ENCODE measurements at places on chromosomes 4 and X.
A peak's percentile ranks its signal among the peaks of the same experiment; 100 is the strongest.

GRCh38 chrX:1012678-1013300 is 199.7 kb downstream of the CRLF2 start:
- no peaks in the 10 kb centered on the region for H3K4me1 ChIP-seq
- no peaks in the 10 kb centered on the region for H3K27me3 ChIP-seq
- no peaks in the 10 kb centered on the region for H3K36me3 ChIP-seq

GRCh38 chr4:112185740-112186670 is 40.8 kb downstream of the FAM241A start:
- H3K36me3 ChIP-seq, result peaks cover 3% of the 10 kb centered on the region
- H3K27me3 ChIP-seq, result no peaks in the 10 kb centered on the region
- H3K4me1 ChIP-seq, result no peaks in the 10 kb centered on the region
- H3K27ac ChIP-seq, result no peak overlapping the region

GRCh38 chr4:61212788-61213187 is 12.7 kb downstream of the ADGRL3 start:
- DNase-seq, result no peak
- no peak overlapping the region for H3K27ac ChIP-seq
- H3K4me1 ChIP-seq, result no peaks in the 10 kb centered on the region
- H3K27me3 ChIP-seq, result no peaks in the 10 kb centered on the region
- no peaks in the 10 kb centered on the region for H3K36me3 ChIP-seq

GRCh38 chr4:72604324-72604723 is 35.3 kb upstream of the ADAMTS3 start:
- H3K36me3 ChIP-seq, result no peaks in the 10 kb centered on the region
- no peak for DNase-seq
- H3K27ac ChIP-seq, result no peak overlapping the region

GRCh38 chr4:133152330-133152821 is 3.3 kb downstream of the PCDH10 start:
- peaks cover 27% of the 10 kb centered on the region for H3K4me1 ChIP-seq
- peak overlapping the region; percentile 63 for H3K4me3 ChIP-seq
- peaks cover 3% of the 10 kb centered on the region for H3K27me3 ChIP-seq
- no peak for DNase-seq
- H3K36me3 ChIP-seq, result no peaks in the 10 kb centered on the region
- no peak overlapping the region for H3K27ac ChIP-seq

- DNase-seq, result no peak
- no peaks in the 10 kb centered on the region for H3K36me3 ChIP-seq
- H3K27me3 ChIP-seq, result no peaks in the 10 kb centered on the region
- peak overlapping the region; percentile 48 for H3K27ac ChIP-seq
Observed at GRCh38 chr4:104901438-104901837, 245.2 kb upstream of the TET2 start.

GRCh38 chr4:76990288-76991080 is 40.9 kb downstream of the SEPTIN11 start:
- H3K4me1 ChIP-seq, result peaks cover 4% of the 10 kb centered on the region
- DNase-seq, result no peak
- no peak overlapping the region for H3K4me3 ChIP-seq
- no peaks in the 10 kb centered on the region for H3K27me3 ChIP-seq

- H3K36me3 ChIP-seq, result no peaks in the 10 kb centered on the region
- H3K27ac ChIP-seq, result no peak overlapping the region
- H3K27me3 ChIP-seq, result no peaks in the 10 kb centered on the region
- no peak overlapping the region for H3K4me3 ChIP-seq
- DNase-seq, result no peak
- H3K4me1 ChIP-seq, result no peaks in the 10 kb centered on the region
Observed at GRCh38 chr4:127239902-127240763, 392.6 kb upstream of the INTU start.

- no peak overlapping the region for H3K4me3 ChIP-seq
- H3K4me1 ChIP-seq, result no peaks in the 10 kb centered on the region
- no peak overlapping the region for H3K27ac ChIP-seq
- no peaks in the 10 kb centered on the region for H3K27me3 ChIP-seq
- no peak for DNase-seq
Observed at GRCh38 chr4:168453146-168453545, 27.1 kb downstream of the DDX60L start.

DNA sequence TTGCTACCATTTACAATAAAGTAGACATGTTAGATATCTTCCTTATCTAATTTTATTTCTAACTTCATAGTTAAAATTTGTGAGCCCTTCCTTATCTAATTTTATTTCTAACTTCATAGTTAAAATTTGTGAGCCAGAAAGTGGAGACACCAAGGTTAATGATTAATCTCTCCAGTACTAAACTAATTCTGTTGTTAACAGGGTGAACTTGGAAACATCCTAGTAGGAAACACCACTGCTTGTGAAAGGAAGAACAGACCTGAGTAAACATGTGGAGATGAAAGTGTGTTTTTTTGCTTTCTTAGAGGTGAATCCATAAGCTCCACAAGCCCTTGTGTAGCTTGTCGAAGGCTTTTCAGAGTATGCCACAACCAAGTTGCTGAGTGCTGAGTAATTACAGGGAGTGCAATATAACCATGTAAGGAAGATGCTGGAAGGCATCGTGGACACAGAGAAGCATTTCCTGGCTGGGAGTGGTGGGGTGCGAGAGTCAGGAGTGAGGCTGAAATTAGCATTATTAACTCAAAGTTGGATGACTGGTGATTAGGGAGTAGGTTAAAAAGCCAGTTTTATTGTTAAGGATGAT is 118.6 kb upstream of the NEIL3 start:
- H3K4me1 ChIP-seq, result no peaks in the 10 kb centered on the region
- H3K36me3 ChIP-seq, result no peaks in the 10 kb centered on the region
- no peak for DNase-seq
- no peaks in the 10 kb centered on the region for H3K27me3 ChIP-seq
- no peak overlapping the region for H3K4me3 ChIP-seq

DNA sequence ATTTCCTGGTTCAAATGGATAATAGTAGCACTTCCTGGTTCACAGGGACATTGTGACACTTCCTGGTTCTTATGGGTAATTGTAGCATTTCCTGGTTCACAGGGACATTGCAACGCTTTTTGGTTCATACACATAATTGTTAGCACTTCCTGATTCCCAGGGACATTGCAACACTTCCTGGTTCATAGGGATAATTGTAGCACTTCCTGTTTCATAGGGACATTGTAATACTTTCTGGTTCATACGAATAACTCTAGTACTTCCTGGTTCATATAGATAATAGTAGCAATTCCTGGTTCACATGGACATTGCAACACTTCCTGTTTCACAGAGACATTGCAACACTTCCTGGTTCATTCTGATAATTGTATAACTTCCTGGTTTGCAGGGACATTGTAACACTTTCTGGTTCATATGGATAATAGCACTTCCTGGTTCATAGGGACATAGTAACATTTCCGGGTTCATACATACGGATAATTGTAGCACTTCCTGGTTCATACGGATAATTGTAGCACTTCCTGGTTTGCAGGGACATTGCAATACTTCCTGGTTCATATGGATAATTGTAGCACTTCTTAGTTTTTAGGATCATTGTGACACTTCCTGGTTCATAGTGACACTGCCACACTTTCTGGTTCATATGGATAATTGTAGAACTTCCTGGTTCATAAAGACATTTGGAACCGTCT is 61.6 kb upstream of the CD99 start:
- H3K4me3 ChIP-seq, result no peak overlapping the region
- H3K4me1 ChIP-seq, result no peaks in the 10 kb centered on the region
- H3K27me3 ChIP-seq, result no peaks in the 10 kb centered on the region
- H3K27ac ChIP-seq, result peak overlapping the region; percentile 63

GRCh38 chrX:16558489-16558888 is 91.5 kb upstream of the S100G start:
- no peaks in the 10 kb centered on the region for H3K4me1 ChIP-seq
- H3K36me3 ChIP-seq, result no peaks in the 10 kb centered on the region
- H3K27ac ChIP-seq, result no peak overlapping the region
- H3K4me3 ChIP-seq, result no peak overlapping the region
- DNase-seq, result no peak

DNA sequence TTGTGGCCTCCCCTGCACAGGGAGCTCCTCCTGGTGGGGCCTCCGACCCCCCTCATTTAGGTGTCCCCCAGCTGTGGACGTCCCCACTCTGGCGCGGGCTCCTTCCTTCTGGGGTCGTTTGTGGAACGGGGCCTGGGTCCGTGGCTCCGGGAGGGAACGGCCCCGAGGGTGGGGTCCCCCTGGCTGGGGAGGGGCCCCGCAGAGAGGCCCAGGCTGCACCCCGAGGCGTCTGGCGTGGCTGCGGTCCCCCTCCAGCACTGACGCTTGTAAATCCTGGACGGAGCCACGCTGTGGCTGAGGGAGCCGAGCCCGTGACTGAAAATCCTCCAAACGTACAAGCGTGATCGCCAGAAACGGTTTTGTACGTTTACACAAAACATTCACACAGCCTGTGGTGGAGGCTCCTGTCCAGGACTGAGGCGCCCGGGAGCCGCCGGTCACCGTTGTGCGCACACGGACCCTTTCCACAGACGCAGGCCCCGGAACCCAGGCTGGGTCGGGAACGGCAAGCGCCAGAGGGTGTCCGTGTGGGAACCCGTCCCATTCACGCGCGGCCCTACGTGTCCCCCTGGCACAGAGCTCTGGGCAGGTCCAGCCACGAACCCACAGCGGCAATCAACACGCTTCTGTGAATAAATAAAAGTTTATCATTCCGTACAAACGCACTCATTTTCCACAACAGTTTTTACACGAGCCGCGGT is 15.2 kb upstream of the GTPBP6 start:
- DNase-seq, result no peak
- H3K4me3 ChIP-seq, result no peak overlapping the region
- H3K4me1 ChIP-seq, result no peaks in the 10 kb centered on the region

- DNase-seq, result no peak
- H3K27ac ChIP-seq, result no peak overlapping the region
- no peaks in the 10 kb centered on the region for H3K36me3 ChIP-seq
- H3K4me3 ChIP-seq, result no peak overlapping the region
Observed at GRCh38 chr4:44046491-44046890, 402.1 kb downstream of the KCTD8 start.

GRCh38 chrX:104315555-104315954 is 60.8 kb upstream of the ESX1 start:
- H3K4me1 ChIP-seq, result no peaks in the 10 kb centered on the region
- no peak overlapping the region for H3K27ac ChIP-seq
- H3K27me3 ChIP-seq, result peaks cover 54% of the 10 kb centered on the region
- H3K36me3 ChIP-seq, result no peaks in the 10 kb centered on the region

GRCh38 chr4:5656415-5656814 is 51.9 kb downstream of the EVC2 start:
- peaks cover 9% of the 10 kb centered on the region for H3K36me3 ChIP-seq
- DNase-seq, result no peak
- no peak overlapping the region for H3K4me3 ChIP-seq
- no peaks in the 10 kb centered on the region for H3K27me3 ChIP-seq
- no peaks in the 10 kb centered on the region for H3K4me1 ChIP-seq

DNA sequence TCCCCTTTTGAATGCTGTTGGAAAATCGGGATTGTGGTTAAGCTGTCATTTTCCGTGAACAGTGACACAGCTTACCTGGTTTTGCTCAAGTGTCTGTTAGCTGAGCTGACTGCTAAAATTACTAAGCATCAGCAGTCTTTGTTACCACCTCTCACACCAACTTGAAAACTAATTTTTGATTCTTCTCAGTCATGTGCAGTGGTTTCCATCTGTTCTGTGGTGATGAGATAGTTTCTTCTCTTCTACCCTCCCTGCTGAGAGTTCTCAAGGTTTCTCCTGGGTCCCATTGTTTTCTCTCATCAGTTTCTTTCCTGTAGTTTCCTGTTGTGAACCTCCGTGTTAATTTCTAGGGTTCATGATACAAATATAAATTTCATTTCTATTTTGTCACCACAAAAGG is 225.6 kb downstream of the ARHGAP10 start:
- no peak for DNase-seq
- no peaks in the 10 kb centered on the region for H3K27me3 ChIP-seq
- no peak overlapping the region for H3K27ac ChIP-seq
- H3K4me1 ChIP-seq, result no peaks in the 10 kb centered on the region
- no peaks in the 10 kb centered on the region for H3K36me3 ChIP-seq

- no peak for DNase-seq
- peak within 1 kb of the TSS; percentile 36 for H3K4me3 ChIP-seq
- H3K36me3 ChIP-seq, result no peaks in the 10 kb centered on the region
- H3K27ac ChIP-seq, result peak within 1 kb of the TSS; percentile 87
- no peaks in the 10 kb centered on the region for H3K27me3 ChIP-seq
Observed at GRCh38 chrX:66638591-66639500, at the start of gene EDA2R. Gene EDA2R (minus strand): TSS chrX:66639078. CDS start chrX:66616020, 23,058 bp downstream.

DNA sequence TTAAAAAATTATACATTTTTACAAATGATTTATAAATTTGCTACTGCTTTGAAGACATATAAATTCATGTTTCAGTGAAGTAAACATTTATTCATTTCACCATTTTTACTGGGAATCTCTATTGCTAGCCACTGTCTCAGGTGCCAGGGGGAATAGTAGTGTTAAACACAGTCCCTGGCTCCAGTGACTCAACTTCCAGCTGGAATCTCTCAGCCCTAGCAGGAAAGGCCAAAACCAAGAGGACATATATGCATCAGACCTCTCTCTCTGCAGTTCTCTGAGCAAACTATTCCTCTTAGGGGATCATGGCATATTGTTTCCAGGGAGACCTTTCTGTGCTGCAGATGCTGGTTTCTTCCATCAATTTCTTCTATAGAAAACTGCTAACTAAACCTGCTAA is 1009.0 kb upstream of the LCORL start:
- no peak for DNase-seq
- no peaks in the 10 kb centered on the region for H3K27me3 ChIP-seq
- H3K4me3 ChIP-seq, result no peak overlapping the region
- H3K27ac ChIP-seq, result no peak overlapping the region
- H3K36me3 ChIP-seq, result no peaks in the 10 kb centered on the region

GRCh38 chrX:12657881-12658280 is 133.3 kb upstream of the PRPS2 start:
- no peaks in the 10 kb centered on the region for H3K27me3 ChIP-seq
- H3K36me3 ChIP-seq, result no peaks in the 10 kb centered on the region
- no peak for DNase-seq
- no peak overlapping the region for H3K4me3 ChIP-seq
- no peaks in the 10 kb centered on the region for H3K4me1 ChIP-seq

GRCh38 chrX:8773117-8773516 is 28.1 kb downstream of the FAM9A start:
- H3K27me3 ChIP-seq, result peaks cover 24% of the 10 kb centered on the region
- no peaks in the 10 kb centered on the region for H3K36me3 ChIP-seq
- no peaks in the 10 kb centered on the region for H3K4me1 ChIP-seq
- DNase-seq, result no peak
- no peak overlapping the region for H3K4me3 ChIP-seq

DNA sequence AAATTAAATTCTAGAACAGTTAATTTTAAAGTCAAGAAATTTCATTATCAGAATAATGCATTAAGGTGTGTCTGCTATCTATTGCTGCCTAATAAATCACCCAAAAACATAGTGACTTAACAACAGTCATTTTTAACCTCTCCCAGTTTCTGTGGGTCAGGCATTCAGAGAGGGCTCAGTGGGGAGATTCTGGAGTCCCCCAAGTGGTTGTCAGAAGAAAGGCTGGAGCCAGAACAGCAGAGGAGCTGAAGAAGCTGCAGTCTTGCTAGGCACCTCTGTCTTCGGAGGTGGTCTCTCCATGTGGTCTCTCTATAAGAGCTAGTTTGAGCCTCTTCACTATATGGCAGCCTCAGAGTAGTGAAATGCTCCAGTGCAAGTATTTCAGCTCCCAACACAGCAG is 9.3 kb upstream of the HOPX start:
- no peaks in the 10 kb centered on the region for H3K36me3 ChIP-seq
- H3K4me3 ChIP-seq, result no peak overlapping the region
- DNase-seq, result no peak
- no peak overlapping the region for H3K27ac ChIP-seq
- H3K27me3 ChIP-seq, result no peaks in the 10 kb centered on the region
- no peaks in the 10 kb centered on the region for H3K4me1 ChIP-seq

- no peaks in the 10 kb centered on the region for H3K27me3 ChIP-seq
- no peaks in the 10 kb centered on the region for H3K4me1 ChIP-seq
- H3K27ac ChIP-seq, result no peak overlapping the region
- no peaks in the 10 kb centered on the region for H3K36me3 ChIP-seq
Observed at GRCh38 chr4:122005064-122005755, 53.4 kb upstream of the TRPC3 start.

Measured in breast epithelium (tissue), 4 donors.